ENCODE measurements at places on chromosomes 11 and 22.

GRCh38 chr11:27754035-27755017, 54.1 kb upstream of the BDNF start:
- DNase-seq, result no peak

DNA sequence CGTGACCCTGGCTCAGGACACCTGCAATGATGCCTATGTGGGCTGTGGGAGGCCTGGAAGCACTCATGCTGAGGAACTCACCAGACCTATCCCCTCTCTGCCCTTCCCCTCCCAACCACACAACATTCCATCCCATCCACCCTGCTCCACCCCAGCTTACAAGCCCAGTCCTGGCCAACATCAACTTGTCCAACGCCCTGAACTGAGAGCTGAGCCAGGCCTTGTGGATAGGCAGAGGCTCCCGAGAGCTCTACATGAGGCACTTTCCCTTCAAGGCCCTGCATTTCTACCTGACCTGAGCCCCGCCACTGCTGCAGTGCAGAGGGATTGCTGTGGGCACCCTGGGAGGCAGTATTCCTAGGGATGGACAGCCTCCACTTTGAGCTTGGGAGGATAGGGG, 112.4 kb downstream of the PDE2A start:
- DNase-seq, result no peak

GRCh38 chr11:93827363-93827762, 23.1 kb downstream of the VSTM5 start:
- no peak for DNase-seq

DNA sequence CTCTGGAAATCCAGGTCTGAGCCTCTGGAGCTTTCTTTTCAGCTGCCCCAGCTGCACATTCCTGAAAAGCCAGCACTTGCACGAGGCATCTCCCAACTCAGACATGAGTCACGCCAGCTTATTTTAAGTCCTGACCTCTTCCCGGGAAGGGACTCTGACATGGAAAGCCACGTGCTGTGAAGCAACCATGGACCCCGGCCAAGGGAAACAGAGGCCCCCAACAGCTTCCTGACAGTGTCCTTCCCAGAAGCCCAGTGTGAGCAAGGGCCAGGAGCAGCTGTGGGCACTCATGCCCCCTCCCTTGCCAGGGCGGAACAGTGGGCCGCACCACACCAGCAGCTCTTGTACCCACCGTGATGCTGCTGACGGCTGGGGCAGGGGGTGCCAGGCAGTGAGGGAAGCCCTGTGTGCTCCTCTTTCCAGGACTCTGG, 118.8 kb upstream of the CADM1 start:
- DNase-seq, result no peak

DNA sequence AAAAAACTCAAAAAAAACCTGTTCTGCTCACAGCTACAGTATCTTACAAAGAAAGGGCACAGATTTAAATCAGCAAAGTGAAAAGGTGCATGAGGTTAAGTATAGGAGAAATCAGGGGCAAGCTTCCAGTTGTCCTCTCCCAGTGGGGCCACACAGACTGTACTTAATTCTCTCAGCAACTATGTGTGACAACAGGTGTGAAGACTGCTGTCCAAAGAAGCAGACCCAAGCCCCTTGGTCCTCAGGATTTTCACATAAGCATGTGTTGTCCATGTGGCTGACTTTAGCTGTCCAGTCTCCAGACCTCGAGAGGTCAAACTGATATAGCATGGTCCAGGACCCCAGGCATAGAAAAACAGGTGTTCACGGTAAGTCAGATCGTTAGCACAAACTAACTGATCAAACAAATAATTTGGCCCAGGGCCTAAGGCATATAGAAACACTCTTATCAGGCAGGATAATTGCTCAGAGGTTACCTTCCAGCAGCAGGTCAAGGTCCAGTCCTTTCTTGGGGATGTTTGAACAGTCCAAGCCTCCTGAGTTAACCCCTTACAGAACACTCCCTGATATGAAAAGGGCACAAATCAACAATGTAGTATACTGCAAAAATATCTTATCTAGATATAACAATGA, 21.1 kb upstream of the CSTF3 start:
- DNase-seq, result no peak

DNA sequence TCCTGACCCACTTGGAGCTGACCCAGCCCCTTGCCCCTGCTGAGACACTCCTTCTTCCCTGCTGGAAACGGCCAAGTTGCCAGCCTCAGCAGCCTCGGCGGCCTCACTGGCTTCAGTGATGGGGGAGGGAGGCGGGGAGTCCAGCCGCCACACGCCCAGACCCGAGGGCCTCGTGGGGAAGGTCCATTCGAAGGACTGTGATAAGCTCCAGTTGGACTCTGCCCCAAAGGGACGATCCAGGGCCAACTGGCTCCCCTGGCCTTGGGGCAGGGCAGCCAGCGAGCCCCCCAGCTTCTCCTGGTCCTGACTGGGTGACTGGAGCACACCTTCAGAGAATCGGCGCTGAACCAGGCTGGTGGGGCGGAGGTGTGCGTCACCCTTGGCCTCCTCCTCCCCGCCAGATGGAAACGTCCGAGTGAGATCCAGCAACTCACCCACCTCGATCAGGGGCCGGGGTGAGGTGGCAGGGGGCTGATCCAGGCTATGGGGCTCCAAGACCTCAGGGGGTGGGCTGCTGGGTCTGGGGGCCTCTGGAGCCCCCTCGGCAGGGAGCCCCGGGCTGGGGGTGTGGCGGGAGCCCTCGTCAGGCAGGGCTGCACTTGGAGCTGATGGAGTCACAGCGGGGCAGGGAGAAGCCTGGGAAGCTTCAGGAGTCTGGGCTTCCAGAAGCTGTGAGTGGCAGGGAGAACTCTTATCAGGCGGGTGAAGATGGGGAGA, 11.5 kb downstream of the TNKS1BP1 start:
- no peak for DNase-seq

- no peak for DNase-seq
These were observed 13.5 kb upstream of the PTS start for GRCh38 chr11:112212710-112213109.

DNA sequence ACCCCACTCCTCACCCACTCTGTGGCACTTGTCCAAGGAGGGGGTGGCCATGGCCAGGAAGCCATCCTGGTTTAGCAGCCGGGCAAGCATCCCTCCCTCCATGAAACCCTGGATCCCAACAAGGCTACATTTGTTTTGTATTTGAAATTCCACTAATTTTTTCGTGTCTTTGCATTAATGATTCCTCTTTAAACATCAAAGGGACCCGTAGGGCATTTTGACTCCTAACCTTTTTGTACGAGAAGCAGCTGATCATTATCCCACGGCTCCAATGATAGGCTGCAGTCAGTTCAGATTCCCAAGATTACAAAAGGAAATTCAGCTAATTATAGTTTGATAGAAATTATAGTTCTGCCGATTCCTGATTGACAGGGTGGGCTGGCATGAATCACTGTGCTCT, 10.7 kb downstream of the MYEOV start:
- DNase-seq, result no peak

- DNase-seq, result peak; percentile 33
These were observed 688 bp downstream of the PTS start for GRCh38 chr11:112226831-112227401.

DNA sequence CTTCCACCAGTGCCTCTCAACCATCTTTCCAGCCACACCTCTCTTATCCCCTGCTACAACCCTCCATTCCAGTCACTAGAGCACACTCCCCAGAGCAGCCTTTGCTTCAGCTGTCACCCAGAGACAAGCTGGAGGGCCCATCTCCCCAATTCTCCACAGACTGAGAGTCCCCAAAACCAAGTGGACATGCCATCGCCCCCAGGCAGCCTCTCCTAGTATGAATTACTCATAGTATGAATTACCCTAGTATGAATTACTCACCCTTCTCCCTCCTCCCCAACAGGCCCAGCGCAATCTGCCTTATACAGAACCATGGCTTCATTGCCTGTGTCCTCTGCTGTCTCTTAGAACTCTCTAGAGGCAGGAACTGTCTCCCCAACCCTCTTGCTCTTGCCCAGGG, 24.8 kb downstream of the MYH9 start:
- DNase-seq, result no peak

- DNase-seq, result no peak
These were observed 165.1 kb downstream of the WNT11 start for GRCh38 chr11:76041208-76041607.

- DNase-seq, result no peak
These were observed 39.9 kb downstream of the GLYATL1 start for GRCh38 chr11:58979222-58979621.

GRCh38 chr11:69574608-69575255, 66.2 kb upstream of the CCND1 start:
- no peak for DNase-seq

GRCh38 chr22:37852418-37852817, 3.2 kb downstream of the EIF3L start:
- no peak for DNase-seq

DNA sequence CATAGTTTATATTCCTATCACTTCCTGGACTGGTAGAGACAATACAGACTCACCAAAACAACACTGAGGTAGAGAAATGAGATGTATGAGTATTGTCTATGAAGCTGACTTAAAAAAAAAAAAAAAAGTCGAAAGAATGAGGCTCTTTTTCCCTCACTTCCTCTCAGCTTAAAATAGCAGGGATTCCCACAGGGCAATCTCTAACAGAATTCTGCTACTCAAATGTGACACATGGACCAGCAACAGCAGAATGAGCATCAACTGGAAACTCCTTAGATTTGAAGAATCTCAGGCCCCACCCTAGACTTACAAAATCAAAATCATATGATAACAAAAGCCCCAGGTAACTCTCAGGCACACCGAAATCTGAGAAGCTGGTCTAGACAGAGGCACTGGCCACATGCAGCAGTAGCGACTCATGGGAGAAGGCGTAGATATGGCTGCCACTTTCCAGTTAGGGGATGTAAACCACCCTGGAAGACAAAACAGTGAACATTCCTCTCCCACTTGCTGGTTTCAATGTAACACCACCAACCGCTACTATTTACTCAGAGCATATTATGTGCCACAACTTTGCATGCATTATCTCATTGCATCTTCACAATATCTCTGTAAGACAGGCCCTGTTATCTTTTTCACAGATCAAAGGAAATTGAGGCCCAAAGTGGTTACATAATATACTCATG, 128.0 kb downstream of the RBFOX2 start:
- no peak for DNase-seq

GRCh38 chr22:38554281-38554680, 15.7 kb downstream of the DMC1 start:
- DNase-seq, result no peak

GRCh38 chr11:9789910-9790309, 126.0 kb downstream of the SWAP70 start:
- DNase-seq, result no peak

DNA sequence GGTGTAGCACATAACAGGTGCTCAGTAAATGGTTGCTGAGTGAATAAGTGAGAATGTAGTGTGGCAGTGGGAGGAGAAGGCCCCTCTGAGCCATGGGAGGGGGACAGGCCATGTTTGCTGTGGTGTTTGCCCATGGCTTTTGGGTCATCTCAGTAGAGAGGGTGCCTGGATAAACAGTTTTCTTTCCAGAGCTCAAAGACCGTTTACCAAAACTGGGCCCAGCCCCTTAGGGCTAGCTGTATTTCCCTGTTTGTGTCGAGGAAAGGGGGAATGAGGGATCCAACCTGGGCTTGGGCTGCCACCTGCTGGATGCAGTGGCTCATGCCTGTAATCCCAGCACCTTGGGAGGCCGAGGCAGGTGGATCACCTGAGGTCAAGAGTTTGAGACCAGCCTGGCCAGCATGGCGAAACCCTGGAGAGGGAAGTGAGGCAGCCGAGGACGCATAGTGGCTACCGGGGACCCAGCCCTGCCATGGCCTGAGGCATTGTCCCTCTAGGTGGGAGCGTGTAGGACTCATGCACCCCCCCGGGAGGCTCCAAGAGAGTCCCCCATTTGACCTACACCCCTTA, 8.7 kb upstream of the LTO1 start:
- DNase-seq, result no peak

GRCh38 chr22:50438305-50439275, 36.2 kb downstream of the SBF1 start:
- DNase-seq, result no peak
